ENCODE measurements at places on chromosomes 1 and 21. TPM values are rescaled to one million over a fixed set of nuclear protein-coding genes. Genes with fewer than 3 reads are reported as not detected.

The A3GALT2 gene
- total RNA-seq, result not detected

The SIKE1 gene
- total RNA-seq, result 36.7 TPM

The MTARC2 gene
- total RNA-seq, result 5.7 TPM

The PRAMEF8 gene
- total RNA-seq, result not detected

The PRDM16 gene
- total RNA-seq, result under 0.01 TPM

The LMO4 gene
- 28.8 TPM for total RNA-seq

The KCNK1 gene
- 4.7 TPM for total RNA-seq

The BCAR3 gene
- 74.8 TPM for total RNA-seq

The CFAP141 gene
- not detected for total RNA-seq

The NFASC gene
- not detected for total RNA-seq

The SPRR5 gene
- not detected for total RNA-seq

The FAM72C gene
- total RNA-seq, result 0.25 TPM

The LCE2C gene
- not detected for total RNA-seq

The TMEM61 gene
- total RNA-seq, result not detected

The SNX7 gene
- total RNA-seq, result 23.8 TPM

The TSPAN2 gene
- 2.7 TPM for total RNA-seq

The FYB2 gene
- total RNA-seq, result not detected

The NBPF4 gene
- total RNA-seq, result not detected

The USH2A gene
- total RNA-seq, result under 0.01 TPM

The AGTRAP gene
- total RNA-seq, result 73.2 TPM

The MYBPH gene
- not detected for total RNA-seq

The DHRS3 gene
- 430 TPM for total RNA-seq

All from mesangial cell (primary cell).